ENCODE measurements at places on chromosomes 5 and 9. TPM values are rescaled to one million over a fixed set of nuclear protein-coding genes. Genes with fewer than 3 reads are reported as not detected.

GRCh38 chr9:76581731-76582130 is 122.7 kb downstream of the GCNT1 start:
- DNase-seq: no peak

- DNase-seq: peak; percentile 13
These were observed at the start of gene GGTA1 for GRCh38 chr9:121499427-121500164. Gene GGTA1, minus strand, starts transcription at chr9:121499844. Its CDS starts 31,922 bp downstream, at chr9:121467922.

- no peak for DNase-seq
These were observed 182.3 kb downstream of the PCSK1 start for GRCh38 chr5:96250782-96251181.

GRCh38 chr9:136380381-136380780 is 6.9 kb upstream of the CARD9 start:
- DNase-seq: no peak

- no peak for DNase-seq
These were observed 41.0 kb upstream of the DMRT3 start for GRCh38 chr9:935348-935965.

The CYSRT1 gene
- total RNA-seq: not detected

DNA sequence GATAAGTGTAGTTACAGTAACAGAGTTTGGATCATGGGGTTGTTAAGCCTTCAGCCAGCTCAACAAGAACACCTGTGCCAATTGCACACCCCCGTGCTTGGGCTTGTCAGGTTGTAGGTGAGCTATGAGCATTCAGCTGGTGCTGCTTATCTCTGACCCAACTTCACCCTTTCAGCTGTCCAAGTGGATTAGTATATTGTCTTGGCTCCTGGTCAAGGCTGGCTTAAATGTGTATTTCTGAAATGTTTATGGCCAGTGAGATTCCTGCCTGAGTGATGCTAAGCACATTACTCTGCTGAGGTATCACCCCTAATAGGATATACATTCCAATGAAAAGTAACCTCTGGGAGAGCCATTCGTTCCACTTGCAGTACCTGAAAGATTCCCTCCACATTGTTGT is 44.2 kb upstream of the LMNB1 start:
- no peak for DNase-seq

The ORM2 gene
- total RNA-seq: not detected

The DIPK1B gene
- total RNA-seq: 25.1 TPM

DNA sequence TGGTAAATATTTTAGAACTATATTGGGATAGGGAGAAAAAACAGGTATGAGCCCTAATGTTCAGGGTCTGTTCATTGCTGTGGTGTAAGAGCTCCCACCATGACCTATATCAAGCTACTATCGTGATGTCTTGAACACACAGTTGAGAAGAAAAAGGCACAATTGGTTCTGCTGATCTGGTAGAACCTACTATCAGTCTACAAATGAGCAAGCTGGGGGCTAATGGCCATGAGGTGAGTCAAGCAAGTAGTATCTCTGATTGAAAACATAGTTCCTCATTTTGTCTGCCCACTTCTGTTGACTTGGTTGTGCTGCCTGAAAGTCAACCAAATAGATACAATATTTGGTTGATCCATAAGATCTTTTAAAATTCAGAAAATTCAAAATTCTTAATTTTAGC is 1026.3 kb downstream of the CDH12 start:
- DNase-seq: no peak

The DCAF10 gene
- 27.6 TPM for total RNA-seq

The KIF20A gene
- 4.1 TPM for total RNA-seq

DNA sequence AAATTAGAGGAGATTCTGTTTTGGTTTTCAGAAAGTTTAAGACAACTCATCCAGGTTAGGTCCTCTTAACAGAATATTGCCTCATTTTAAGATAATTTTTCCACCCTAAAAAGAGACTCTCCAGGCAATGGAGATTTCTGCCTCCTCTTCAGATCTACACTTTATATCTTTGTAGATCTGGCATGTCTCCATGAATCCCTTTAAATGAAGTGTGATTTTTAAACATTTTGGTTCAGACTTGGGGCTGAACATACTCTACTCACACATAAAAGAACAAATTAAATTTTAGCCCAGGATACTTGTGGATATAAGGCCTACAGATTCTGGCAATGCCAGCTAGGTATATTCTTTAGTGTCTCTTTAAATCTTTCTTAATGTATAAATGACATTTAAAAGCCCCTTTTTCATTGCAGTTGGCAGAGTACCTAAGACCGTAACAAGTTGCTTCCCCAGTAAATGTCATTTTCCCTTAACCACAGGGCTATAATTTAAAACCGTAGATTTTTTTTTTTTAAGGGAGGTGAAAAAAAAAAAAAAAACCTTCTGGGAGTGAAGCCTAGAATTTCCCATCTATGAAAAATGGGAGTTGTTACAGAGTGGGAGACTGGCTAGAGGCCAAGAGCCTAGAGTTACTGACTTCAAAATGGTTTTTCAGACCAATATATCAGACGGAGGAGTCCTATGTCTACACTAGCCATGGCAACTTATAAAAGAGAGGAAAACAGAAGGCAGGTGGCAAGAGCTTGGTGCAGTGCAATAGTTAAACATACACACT is 207.8 kb upstream of the TARS1 start:
- DNase-seq: no peak

DNA sequence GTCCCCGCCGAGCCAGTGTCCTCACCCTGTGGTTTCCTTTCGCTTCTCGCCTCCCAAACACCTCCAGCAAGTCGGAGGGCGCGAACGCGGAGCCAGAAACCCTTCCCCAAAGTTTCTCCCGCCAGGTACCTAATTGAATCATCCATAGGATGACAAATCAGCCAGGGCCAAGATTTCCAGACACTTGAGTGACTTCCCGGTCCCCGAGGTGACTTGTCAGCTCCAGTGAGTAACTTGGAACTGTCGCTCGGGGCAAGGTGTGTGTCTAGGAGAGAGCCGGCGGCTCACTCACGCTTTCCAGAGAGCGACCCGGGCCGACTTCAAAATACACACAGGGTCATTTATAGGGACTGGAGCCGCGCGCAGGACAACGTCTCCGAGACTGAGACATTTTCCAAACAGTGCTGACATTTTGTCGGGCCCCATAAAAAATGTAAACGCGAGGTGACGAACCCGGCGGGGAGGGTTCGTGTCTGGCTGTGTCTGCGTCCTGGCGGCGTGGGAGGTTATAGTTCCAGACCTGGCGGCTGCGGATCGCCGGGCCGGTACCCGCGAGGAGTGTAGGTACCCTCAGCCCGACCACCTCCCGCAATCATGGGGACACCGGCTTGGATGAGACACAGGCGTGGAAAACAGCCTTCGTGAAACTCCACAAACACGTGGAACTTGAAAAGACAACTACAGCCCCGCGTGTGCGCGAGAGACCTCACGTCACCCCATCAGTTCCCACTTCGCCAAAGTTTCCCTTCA is 1.4 kb downstream of the GLIS3 start:
- DNase-seq: no peak

GRCh38 chr9:29958469-29958868 is 2385.2 kb upstream of the C9orf72 start:
- DNase-seq: no peak

The PRKACG gene
- total RNA-seq: not detected

GRCh38 chr5:154727361-154727760 is 27.8 kb upstream of the LARP1 start:
- DNase-seq: no peak
